ENCODE measurements at places on chromosomes 7 and 10. TPM values are rescaled to one million over a fixed set of nuclear protein-coding genes. Genes with fewer than 3 reads are reported as not detected.

DNA sequence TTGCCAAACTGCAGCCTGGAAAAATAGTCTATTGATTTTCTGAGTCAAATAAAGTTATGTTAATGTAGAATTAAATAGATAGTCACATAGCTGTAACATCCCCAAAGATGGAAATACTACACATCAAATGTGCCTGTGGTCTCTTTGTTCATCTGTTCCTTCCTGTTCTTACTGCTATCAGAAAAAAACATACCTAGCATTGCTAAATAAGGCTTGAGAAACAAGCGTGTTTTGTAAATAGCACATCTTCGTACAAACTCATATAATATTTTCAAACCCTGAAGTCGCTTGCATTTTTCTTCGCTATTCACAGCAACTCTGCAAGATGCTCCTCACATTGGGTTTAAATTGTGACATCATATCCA, 116.1 kb downstream of the KLF6 start:
- no peak for DNase-seq

DNA sequence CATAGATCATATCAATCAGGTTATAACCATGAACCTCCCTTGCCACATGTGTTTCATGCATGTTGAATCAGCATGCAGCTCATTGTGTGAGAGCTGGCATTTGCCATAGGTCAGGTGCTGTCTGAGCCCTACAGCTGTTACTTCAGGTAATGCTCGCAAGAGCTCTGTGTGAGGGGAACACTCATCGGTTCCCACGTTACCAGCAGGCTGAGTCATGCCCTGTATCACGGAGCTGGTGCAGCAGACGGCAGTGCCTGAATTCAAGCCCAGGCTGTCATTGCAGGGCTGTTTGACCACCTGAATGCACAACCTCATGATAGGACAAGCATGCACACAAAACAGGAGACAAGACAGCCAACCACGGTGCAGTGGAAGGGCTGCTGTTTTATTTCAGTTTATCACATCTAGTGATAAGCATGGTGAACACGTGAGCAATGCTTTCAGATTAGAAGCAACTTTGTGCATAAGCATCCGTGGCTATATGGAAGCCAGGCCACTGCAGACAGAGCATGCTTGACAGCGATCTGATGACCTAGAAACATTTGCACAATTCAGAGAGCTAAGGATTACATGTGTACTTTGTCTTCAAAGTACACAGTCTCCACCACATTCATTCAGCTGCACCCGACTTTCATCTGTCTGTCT, 56.4 kb upstream of the PFKP start:
- no peak for DNase-seq

RELN gene
- total RNA-seq: 5.0 TPM

DNA sequence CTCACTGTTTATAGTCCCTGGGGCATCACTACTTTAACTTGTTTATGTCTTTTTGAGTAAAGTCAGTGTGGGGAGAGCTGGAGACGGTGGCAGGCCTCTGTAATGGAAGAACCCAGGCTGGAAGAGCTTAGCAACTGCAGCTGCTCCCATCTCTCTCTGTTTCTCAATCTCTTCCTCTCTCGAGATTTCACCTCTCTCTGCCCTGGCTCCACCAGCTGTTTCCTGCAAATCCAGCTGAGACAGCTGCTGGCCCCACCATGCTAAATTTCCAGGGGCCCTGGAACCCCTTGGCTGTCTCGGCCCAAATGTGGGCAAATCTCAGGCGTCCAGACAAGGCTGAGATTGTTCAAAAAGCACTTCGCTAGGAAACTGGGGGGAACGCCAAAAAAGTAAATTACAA, 25.8 kb upstream of the SLF2 start:
- peak; percentile 75 for DNase-seq

DNA sequence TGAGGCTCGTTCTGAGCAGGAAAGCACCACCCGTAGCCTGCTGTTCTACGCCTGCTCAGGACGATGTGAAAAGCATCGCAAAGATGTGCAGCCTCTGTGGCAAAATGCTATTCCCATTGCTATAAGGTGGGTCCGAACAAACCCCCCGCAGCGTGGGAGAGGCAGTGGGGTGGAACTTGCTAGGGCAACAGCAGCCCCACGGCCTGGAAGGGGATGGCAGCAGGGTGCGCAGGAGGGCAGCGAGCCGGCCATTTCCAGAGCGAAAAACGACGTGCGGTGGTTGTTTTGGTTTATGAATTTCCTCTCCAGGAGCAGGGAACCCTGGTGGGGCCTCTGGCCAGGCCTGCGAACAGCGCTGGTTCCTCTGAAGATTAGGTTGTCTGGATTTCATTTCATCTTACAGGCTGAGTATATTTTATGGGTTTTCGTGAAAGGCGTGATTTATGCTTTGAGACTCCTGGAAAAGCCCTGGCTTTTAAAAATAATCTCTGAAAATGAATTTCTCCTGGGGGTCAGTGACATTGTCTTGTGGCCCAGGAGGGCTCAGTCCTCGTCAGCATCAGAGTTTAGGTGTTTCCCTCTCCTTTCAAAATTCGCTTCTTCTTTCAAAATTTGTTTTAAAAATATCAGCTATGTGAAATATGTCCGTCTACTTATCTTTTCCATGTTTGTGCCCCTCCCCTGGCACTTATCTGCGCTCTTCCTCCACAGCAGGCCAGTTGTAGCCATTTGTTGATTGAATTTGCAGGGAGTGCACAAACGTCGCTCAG, 42.3 kb upstream of the UBE3C start:
- peak; percentile 41 for DNase-seq

SLC26A3 gene
- total RNA-seq: 4.8 TPM

GNGT1 gene
- total RNA-seq: not detected

DNA sequence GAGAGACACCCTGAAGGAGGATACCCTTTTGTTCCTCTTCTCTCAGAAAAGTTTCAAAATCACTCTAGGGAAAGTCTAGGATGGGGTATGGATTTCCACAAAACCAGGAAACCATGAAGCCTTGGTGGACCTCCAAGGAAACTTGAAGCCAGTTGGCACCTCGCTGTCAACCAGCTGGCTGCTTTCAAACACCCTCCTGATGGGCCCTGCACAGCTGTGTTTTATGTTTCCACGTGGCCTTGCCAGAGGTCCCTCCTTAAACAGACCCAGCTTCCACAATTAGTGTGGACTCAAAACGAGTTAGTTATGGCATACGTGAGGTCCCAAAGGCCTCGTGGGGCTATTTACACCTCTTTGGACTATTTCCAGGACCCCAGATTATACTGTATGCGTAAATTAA, 5.9 kb downstream of the PPP1R3A start:
- DNase-seq: no peak

DNA sequence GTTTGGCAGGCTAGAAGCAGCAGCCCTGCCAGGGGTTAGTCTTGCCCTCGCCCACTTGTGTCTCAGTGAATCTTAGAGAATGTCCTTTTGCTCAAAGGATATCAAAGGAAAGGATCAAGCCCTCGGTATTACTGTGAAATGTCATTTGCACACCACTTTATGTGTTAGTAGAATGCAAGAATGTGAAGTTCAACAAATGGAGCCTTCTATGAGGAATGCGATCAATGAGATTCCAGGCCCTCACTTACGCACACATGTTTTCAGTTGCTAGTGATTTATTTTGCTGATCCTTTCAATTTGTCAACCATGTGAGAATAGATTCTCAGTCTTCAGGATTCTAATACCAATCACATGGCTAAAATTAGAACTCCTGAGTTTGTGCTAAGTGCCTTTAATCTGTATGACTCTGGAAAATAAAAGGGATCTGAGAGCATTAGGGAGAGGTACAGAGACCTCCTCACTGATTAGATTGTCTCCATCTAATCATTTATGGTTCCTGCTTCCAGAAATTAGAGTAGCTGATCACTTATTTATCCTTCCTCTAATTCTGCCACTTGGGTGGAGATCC, 123.0 kb upstream of the SP4 start:
- no peak for DNase-seq

DNA sequence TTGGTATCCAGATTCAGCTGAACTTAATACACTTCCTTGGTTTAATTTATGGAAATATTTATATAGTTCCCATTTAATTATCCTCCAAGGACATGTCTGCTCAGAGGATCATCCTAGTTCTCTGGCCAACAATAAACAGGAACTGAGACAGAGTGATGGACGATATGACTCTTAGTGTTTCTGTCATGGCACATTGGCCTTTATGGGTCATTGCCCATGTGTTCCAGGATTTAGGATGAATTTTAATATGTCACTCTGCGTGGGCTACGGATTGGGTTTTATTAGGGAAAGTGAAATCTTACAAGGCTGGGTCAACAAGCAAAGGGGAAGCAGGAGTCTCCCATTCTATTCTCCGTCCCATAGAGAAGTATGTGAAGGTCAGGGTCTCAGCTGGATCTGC, 18.8 kb upstream of the TNPO3 start:
- no peak for DNase-seq

CPN1 gene
- not detected for total RNA-seq

ADARB2 gene
- total RNA-seq: 3.9 TPM

ASZ1 gene
- not detected for total RNA-seq

TDRD1 gene
- 0.16 TPM for total RNA-seq

DNA sequence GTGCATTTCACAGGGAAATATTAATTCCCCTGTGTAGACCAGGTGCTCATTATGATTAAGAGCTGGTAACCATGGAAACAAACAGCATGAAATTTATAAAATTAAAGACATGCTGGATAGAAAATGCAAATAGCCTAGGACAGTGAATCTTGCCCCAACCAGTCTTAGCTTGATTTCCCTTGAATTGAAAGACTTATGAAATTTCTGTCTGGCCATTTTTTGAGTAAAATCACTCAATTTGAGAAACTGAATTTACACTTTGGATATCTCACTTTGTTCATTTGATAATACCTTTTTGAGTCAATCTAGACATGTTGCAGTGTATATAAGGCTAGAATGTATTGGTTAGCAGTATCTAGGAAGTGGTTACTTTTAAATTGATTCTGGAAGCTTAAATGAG, 4.4 kb upstream of the SMIM30 start:
- no peak for DNase-seq

DNA sequence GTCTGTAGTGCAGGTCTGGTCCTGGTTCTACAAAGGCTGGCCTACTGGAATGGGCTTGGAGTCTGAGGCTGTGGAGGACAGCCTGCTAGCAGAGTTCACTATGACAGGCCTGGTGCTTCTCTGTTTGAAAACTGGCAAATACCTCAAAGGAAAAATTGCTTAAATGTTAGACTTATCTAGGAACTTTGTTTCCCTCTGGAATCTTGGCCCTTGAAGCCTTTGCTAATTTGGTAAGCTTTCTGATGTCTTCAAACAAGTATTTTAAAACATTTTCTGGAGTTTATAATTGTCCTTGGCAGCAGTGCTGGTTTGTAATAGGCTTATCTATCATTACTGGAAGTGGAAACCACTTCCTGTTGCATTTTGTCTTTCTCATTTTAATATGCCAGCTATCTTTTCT, 139.7 kb downstream of the TMEM26 start:
- no peak for DNase-seq

VENTX gene
- total RNA-seq: 0.66 TPM

GRCh38 chr7:120774481-120774880, 83.5 kb downstream of the TSPAN12 start:
- DNase-seq: no peak

NUP42 gene
- total RNA-seq: 37.2 TPM

DNA sequence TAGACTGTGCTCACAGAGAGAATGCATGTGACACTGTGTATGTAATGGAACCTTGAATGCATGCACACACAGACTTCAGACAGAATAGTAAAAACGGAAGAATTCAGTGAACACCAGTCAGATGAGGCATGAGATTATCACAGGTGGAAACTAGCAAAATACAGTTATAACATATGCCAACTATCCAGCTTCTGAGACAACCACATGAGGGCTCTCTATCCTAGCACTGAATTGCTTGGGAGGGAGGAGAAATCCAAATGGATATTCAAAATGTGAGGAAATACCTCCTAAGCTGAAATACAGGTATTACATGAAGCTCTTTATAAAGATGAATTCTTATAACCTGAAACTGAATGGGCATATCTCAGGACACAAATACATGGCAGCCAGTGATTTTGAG, 30.6 kb downstream of the GARS1 start:
- DNase-seq: no peak

FBXL13 gene
- 2.5 TPM for total RNA-seq

GRCh38 chr10:98202378-98202777, 65.6 kb downstream of the LOXL4 start:
- DNase-seq: no peak

DNA sequence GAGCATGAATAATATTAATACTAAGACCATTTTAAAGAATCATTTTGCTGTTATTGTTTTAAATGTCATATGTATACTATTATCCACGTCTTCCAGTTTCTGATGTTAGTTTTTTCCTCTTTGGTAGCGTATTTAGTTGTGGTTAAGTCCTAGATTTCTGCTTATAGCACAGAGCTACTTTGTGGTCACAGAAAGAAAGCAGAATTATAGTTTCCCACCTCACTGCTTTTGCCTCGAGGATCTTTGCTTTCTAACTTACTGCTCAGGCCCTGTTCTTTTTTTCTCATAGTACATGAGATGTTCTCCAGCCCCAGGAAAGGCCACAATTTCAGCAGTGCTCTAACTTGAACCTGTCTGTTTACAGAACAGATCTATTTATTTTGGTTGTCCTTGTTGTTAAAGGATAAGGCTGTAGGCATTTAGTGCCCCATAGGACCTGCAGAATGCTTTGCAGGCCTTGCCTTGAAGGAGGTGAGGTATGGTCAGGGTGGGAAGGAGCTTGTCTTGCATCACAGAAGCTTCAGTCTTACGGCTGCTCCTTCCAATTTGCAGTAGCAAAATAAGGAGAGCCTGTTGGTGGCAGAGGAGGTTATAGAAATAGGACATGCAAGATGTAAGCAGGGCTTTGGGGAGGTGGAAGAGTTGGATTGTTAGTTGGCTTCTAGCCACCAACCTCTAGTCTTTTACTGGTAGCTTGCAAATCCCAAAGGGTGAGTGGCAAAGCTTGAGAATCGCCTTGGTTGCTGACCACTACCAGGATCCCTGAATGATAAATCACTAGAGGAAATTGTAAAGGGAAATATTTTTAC, 129.1 kb downstream of the LRRC4 start:
- no peak for DNase-seq

RPEL1 gene
- total RNA-seq: not detected

ANXA8 gene
- 0.36 TPM for total RNA-seq

MDH2 gene
- total RNA-seq: 90.3 TPM

SLC29A3 gene
- 2.9 TPM for total RNA-seq

BBS9 gene
- total RNA-seq: 30.5 TPM

DNA sequence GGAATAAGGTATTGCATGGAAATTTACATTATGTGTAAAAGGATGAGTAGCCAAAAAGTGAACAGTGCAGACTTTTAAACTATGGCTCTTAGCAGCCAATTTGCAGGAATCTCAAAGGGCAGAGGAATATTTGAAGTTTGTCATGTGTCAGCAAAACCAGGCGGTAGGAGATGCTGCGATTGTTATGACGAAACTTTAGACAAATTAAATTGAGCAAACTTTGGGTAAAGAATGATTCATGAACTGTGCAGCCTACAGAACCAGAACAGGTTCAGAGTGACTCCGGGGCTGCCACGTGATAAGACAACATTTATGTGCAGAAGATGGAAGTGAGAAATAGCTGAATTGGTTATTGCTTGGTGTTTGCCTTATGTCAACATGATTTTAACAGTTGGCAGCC, 39.2 kb upstream of the CCDC6 start:
- DNase-seq: no peak

Data from sigmoid colon (tissue), 7 donors.